ENCODE measurements at places on chromosomes 7 and 10.

- no peak for DNase-seq
Observed at GRCh38 chr7:18320971-18321567, 174.5 kb upstream of the HDAC9 start.

DNA sequence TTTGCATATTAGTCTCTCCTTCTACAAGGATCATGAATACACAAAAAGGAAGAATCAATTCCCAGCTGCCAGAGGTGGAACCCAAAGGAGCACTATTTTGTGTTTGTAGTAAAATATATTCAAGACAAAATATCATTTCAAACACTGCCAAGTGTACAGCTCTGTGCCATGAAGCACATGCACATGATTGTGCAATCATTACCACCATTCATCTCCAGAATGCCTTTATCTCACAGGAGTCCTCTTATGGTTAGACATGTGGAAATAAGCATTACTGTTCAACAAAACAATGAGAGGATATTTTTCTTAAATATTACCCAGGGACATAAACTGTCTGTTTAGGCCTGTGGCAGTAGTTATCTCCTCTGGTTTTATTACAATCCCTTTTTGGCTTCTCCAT is 151.4 kb upstream of the PPP1R3A start:
- DNase-seq, result no peak

DNA sequence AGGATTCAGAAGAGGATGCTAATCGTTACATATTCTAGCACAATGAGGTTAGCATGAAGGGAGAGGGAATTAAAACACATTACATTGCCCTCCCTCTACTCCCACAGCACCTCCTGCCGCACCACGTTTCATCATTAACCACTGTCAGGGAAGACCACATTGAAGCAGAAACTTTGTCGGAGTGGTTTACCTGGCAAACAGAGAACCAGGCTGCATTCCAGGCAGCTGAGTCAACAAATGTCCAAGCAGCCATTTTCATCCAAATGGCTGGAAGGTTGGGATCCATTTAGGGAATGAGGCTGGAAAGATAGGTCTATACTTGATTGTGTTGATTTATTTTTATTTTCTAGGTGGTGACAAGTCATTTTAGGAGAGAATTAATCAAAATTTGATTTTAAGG is 273.6 kb downstream of the DYNC1I1 start:
- no peak for DNase-seq

GRCh38 chr7:5452937-5453540 is 29.4 kb upstream of the TNRC18 start:
- DNase-seq, result no peak

DNA sequence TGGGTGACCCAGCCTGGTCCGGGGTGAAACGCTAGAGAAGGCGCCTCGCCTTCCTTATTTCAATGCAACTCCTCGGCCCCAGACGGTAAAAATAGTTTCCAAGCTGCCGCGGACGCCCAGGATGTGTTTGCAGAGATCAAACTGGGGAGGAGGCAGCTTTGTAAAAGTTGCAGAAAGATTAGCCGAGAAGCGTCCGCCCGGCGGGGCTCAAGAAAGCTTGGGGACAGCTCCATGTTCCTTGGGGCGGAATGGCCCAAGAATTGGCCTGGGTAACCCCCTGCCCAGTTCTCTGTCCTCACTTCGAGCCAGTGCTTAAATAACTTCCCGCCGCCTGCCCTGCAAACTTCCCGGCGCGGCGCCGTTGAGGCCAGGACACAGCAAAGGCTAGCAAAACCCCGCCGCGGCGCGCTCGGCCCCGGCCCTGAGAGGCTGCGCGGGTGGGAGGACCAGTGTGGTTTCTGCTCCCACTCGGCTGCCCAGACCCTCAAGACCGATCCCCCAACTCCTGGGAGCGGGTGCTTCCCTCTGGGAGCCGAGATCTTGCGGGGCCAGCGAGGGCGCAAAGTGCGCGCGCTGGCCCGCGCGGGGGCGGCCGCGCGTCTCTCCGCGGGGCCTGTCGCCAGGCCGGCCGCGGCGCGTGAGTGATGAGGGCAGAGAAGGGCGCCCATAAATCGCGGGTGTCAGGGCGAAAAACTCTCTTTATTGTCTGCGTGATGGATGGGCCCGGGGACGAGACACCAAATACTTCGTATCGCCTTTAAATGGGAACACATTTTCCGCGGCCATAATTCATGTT is 6.3 kb upstream of the ZNF503 start:
- DNase-seq, result no peak

DNA sequence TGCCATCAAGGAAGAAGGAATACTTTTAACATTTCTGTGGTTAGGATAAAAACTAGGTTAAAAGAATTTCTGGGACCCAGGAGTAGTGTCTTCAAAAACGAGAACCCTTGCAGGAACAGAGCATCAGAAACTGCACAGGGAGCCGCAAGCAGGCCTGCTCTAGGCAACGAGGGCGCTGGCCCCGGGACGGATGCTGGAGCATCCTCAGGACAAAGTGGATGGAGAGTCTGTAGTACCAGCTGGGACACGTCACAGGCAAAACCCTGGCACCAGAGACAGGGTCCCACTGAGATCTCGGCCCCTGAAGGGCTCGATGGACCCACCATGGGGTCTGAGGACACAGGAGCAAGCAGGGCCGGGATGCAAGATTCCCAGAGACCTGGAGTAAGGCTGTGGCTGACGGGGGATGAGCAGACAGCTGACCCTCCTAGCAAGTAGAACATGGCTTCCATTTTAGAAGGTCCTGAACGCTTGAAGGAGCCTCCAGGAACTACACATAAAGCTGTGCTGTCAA is 106.6 kb downstream of the GALNT11 start:
- no peak for DNase-seq

DNA sequence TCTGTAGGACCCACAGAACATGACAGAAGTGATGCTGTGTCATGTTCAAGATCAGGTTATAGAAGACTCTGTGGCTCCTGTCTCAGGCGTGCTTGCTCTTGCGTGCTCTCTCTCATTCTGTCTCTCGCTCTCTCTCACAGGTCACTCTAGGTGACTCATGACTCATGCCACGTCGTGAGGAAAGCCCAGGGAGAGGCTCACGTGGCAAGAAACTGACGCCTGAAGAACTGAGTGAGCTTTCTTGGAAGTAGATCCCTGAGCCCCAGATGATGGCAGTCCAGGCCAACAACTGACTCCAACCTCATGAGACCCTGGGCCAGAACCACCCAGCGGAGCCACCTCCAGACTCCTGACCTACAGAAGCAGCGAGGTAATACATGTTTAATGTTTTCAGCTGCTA is 103.3 kb downstream of the DNMBP start:
- DNase-seq, result no peak

DNA sequence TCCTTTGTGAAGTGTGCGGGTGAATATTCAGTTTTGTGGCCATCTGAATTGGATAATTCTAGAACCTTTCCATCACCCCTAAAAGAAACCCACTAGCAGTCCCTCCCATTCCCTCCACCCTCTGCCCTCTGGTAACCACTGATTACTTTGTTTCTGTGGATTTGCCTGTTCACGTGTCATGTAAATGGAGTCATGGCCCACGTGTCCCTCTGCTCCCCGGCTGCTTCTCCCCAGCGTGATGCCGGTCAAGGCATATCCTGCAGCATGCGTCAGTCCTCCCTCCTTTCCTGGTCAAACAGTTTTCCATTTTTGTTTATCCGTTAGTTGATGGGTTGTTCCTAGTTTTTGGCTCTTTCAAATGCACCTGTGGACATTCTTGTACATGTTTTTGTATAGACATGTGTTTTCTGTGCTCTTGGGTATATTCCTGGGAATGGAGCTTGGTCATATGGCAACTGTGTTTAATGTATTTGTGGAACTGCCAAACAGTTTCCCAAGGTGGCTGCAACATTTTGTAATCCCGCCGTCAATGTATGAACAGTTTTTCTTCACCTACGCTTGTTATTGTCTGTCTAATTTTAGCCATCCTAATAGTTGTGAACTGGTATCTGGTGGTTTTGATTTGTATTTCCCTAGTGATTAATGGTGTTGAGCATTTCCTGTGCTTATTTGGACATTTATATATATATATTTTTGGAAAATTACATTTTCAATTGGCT is 22.4 kb downstream of the PPP2R2D start:
- DNase-seq, result no peak

DNA sequence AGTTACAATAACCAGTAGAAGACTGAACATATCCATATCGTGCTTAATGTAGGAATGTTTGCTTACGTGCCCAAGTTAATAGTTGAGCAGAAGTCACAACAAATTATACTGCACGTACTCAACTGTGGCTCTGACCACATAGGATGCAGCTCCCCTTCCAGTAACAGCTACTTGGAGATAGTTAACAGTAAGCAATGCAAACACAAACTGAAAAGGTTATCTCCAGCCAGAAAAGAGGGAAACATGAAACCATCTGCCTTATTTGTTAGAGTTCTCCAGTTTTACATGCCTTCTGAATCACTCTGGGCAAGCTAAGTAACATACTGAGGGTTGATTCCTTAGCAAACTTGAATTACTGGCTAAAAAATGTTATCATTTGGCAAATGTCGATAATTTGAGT is 9.8 kb downstream of the DHX32 start:
- no peak for DNase-seq

GRCh38 chr7:114656466-114656865 is 241.9 kb downstream of the FOXP2 start:
- no peak for DNase-seq

- DNase-seq, result no peak
Observed at GRCh38 chr7:30278849-30279652, 5.3 kb upstream of the ZNRF2 start.

DNA sequence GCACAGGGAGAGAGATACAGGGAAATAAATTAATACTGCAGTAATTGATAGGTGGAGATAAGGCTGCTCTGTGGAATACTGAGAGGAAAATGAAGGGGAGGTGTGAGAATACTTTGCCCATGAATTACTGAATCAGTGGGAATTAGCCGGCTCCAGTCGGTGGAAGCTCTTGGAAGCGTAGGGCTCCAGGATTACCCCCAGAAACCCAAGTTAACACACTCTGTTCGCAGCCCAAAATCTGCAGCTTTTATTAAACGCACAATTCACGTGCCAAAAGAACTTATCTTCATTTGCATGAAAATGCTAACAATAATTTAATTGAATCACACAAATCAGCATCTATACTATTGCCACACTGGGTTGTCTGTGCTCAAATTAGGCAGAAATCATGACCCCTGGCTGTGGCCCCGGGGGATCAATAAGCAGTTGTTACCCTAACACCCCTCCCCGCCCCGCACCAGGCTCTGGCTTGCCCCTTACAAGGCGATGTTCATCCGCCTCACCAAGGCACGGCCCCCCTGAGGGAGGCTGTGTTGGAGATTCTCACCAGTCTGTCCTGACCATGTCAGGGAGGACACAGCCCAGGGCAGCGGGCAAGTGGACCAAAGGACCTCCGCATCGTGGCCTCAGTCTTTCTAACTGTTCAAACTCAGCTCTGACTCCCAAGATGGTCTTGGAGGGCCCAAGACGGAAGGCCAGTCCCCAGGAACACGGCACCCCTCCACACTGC is 48.4 kb upstream of the MGMT start:
- DNase-seq, result no peak

DNA sequence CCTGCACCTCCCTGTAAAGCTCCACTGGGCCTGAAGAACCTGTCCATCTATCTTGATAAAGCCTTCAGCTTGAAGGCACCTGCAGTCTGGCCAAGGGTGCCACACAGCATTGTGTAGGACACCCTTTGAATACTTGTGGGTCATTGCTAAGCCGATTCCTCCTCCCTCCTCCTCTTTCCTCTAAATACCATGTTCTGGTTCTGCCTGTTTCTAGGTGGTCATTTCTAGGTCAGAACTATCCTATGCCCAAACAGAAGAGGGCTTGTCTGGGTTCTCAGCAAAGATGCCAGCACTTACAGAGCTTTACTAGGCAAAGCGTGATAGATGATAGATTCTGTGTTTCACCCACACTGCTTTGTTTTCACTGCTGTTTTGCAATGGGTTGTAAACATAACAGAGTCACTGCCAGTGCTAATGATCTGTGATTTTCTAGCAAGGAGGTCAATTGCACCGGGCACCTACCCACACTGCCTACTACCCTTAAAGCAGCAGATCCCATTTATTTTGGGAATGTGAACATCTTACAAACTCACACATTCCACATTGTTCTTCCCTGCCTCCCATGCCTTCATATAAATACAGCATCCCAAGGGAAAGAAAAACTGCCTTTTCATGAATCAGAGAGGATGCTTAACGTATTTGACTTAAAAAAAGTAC is 279.1 kb upstream of the PITRM1 start:
- DNase-seq, result no peak

DNA sequence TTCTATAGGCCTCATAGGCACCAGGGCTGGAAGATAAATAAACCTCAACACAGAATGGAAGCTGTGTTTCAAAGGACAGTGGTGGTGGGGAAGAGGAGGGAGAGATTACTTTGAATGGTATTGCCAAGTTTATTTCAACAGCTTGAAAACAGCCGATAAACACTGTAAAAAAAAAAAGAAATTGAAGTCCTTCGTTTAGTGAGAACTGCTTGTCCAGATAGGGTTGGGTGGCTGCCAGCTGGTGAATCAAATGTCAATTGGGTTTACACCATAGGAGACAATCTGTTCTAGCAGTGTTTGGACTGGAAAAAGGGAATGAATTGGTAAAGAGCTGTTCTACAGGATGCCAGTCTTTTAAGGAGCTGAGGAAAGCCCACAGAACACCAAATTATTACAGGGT is 254.8 kb downstream of the PHF14 start:
- no peak for DNase-seq

DNA sequence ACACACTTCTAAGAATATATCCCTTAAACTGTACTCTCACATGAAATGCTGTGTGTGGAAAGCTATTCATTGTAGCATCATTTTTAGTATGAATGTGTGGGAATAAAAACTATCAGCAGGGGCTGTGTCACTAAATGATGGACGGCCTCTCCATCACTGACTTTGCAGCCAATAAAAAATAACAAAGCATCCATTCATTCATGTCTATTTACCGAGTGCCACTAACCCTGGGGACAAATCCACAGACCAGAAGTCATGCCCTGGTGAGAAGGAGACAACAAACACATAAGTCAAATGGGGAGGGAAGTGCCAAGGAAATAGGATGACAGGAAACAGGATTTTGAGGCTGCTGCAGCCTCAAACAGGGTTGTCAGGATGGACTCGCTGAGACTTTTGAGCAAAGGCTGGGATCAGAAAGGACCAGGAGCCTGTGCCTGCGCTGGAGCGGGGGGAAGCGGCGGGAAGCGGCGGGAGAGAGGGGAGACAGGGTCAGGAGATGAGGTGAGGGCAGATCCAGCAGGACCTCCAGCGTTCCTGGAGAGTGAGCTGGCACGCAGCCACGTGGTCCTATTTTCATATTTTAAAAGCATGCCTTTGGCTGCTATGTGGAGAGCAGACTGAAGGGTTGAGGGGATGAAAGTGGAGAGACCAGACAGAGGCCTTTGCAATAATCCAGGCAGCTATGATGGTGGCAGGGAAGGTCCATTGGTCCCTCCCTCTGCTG is 2.2 kb upstream of the NOM1 start:
- no peak for DNase-seq

- DNase-seq, result no peak
Observed at GRCh38 chr10:88243836-88244730, 339.0 kb downstream of the RNLS start.

- DNase-seq, result peak; percentile 90
Observed at GRCh38 chr10:132387764-132388210, 9.2 kb upstream of the PWWP2B start.

- DNase-seq, result no peak
Observed at GRCh38 chr7:135770139-135770710, 21.6 kb upstream of the FAM180A start.

- DNase-seq, result no peak
Observed at GRCh38 chr10:101545898-101546297, 42.2 kb downstream of the POLL start.
